ENCODE measurements at places on chromosomes 11 and 22. TPM values are rescaled to one million over a fixed set of nuclear protein-coding genes. Genes with fewer than 3 reads are reported as not detected.

GRCh38 chr11:36464720-36465119 lies 45.4 kb downstream of the TRAF6 start:
- no peak for DNase-seq
- H3K27me3 ChIP-seq, result no peaks in the 10 kb centered on the region
- H3K4me1 ChIP-seq, result peaks cover 20% of the 10 kb centered on the region
- H3K27ac ChIP-seq, result no peak overlapping the region
- peaks cover 10% of the 10 kb centered on the region for H3K36me3 ChIP-seq

- peaks cover 52% of the 10 kb centered on the region for H3K36me3 ChIP-seq
- H3K27ac ChIP-seq, result peak overlapping the region; percentile 29
- no peak for DNase-seq
- H3K27me3 ChIP-seq, result no peaks in the 10 kb centered on the region
These were observed 20.6 kb upstream of the RPS13 start for GRCh38 chr11:17098038-17098437.

- DNase-seq, result no peak
- H3K36me3 ChIP-seq, result no peaks in the 10 kb centered on the region
- H3K4me3 ChIP-seq, result no peak overlapping the region
- H3K4me1 ChIP-seq, result no peaks in the 10 kb centered on the region
- peak overlapping the region; percentile 41 for H3K27ac ChIP-seq
These were observed 279.7 kb downstream of the SWAP70 start for GRCh38 chr11:9943386-9944110.

GRCh38 chr22:45831394-45831793 lies 145.6 kb downstream of the WNT7B start:
- DNase-seq, result no peak
- H3K4me1 ChIP-seq, result peaks cover 2% of the 10 kb centered on the region
- no peaks in the 10 kb centered on the region for H3K36me3 ChIP-seq
- H3K27ac ChIP-seq, result no peak overlapping the region

- H3K27me3 ChIP-seq, result no peaks in the 10 kb centered on the region
- no peak overlapping the region for H3K4me3 ChIP-seq
- H3K36me3 ChIP-seq, result no peaks in the 10 kb centered on the region
- H3K4me1 ChIP-seq, result no peaks in the 10 kb centered on the region
- no peak for DNase-seq
These were observed 43.7 kb upstream of the APOA1 start for GRCh38 chr11:116881143-116881542.

GRCh38 chr11:116721988-116722387 lies 50.8 kb downstream of the BUD13 start:
- H3K36me3 ChIP-seq, result no peaks in the 10 kb centered on the region
- no peak for DNase-seq
- H3K27ac ChIP-seq, result no peak overlapping the region
- H3K4me1 ChIP-seq, result no peaks in the 10 kb centered on the region

- DNase-seq, result no peak
- H3K4me1 ChIP-seq, result no peaks in the 10 kb centered on the region
- no peaks in the 10 kb centered on the region for H3K27me3 ChIP-seq
- H3K36me3 ChIP-seq, result peaks cover 22% of the 10 kb centered on the region
These were observed 877 bp downstream of the ALG9 start for GRCh38 chr11:111870522-111870885.

DNA sequence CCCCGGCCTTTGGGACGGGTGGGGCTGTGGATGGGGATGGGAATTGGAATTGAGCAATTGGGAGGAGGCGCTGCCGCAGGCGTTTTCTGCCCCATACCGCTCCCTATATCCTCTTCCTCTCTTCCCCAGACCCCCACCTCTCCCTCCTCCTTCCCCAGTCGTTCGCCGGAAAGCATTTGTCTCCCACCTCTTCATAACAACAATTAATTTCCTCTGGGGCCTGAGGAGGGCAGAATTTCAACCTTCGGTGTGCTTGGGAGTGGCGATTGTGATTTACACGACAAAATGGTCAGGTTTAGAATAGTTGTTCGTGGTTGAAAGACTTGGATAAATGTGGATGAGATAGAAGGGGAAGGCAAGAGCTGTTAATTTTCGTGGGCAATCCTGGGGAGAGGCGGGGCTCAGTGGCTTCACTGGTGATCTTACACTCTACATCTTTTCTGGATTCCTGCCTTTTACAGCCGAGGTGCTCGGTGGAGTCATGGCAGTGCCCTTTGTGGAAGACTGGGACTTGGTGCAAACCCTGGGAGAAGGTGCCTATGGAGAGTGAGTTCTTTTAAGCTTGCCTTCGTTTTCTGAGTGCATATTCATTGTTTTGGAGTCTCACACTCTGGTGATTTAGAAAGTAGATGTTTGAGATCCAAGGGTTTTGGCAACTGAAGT lies 1.5 kb downstream of the CHEK1 start:
- H3K36me3 ChIP-seq, result no peaks in the 10 kb centered on the region
- H3K27ac ChIP-seq, result peak overlapping the region; percentile 94
- H3K4me1 ChIP-seq, result no peaks in the 10 kb centered on the region
- DNase-seq, result no peak
- H3K4me3 ChIP-seq, result peak overlapping the region; percentile 63

DNA sequence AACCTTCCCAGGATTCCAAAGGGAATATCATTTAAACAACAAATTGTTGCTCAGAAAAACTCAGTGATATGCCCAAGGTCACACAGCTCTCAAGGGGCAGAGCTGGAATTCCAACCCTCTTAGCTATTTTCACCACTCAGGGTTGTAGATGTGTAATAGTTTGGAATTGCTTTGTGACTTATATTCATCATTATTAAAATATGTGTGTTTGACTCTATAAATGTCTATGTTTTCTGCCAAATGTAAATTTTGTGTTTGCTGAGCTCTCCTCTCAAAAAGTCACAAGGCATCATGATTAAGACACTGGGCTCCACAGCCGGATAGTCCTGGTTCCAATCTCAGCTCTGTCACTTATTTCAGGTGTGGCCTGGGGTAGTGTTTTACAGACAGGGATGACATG lies 407.3 kb downstream of the TMEM135 start:
- H3K27me3 ChIP-seq, result no peaks in the 10 kb centered on the region
- DNase-seq, result no peak
- H3K27ac ChIP-seq, result no peak overlapping the region
- no peaks in the 10 kb centered on the region for H3K4me1 ChIP-seq
- H3K36me3 ChIP-seq, result no peaks in the 10 kb centered on the region
- H3K4me3 ChIP-seq, result no peak overlapping the region

- no peaks in the 10 kb centered on the region for H3K27me3 ChIP-seq
- no peak overlapping the region for H3K27ac ChIP-seq
- no peak for DNase-seq
- no peak overlapping the region for H3K4me3 ChIP-seq
- no peaks in the 10 kb centered on the region for H3K36me3 ChIP-seq
These were observed 8.8 kb upstream of the RPL3 start for GRCh38 chr22:39327995-39328754.

DNA sequence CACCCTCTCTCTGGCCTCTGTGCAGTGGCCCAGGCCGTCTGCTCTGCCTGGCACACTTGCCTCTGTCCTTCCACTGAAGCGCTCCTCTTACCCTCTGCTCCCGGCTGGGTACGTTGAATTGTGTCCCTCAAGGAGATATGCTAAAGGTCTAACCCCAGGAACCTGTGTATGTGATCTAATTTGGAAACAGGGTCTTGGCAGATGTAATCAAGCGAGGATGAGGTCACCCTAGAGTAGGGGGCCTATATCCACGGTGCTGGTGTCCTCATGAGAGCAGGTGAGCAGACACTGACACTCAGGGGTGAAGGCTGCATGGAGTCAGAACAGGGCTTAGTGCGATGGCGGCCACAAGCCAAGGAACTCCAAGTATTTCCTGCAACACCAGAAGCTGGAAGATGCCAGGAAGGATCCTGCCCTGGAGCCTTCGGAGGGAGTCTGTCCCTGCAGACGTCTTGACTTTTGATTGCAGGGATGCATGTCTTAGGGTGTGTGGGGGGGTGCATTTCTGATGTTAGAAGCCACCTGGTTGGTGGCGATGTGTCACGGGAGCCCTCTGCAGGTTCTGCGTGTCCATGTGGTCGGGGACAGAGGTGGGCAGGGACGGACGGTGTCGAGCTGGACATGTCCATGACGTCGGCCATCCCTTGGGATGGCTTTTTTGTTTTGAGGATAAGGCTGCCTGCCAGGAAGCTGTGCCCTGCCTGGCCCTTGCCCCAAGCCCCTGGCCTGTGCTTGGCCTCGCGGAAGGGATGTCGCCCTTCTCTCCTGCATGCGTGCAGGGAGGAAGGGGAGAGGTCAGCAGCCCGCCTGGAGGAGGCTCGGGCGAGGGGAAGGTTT lies 68.6 kb downstream of the LRP5 start:
- peaks cover 41% of the 10 kb centered on the region for H3K4me1 ChIP-seq
- H3K27me3 ChIP-seq, result no peaks in the 10 kb centered on the region
- no peaks in the 10 kb centered on the region for H3K36me3 ChIP-seq
- peak overlapping the region; percentile 84 for H3K27ac ChIP-seq

DNA sequence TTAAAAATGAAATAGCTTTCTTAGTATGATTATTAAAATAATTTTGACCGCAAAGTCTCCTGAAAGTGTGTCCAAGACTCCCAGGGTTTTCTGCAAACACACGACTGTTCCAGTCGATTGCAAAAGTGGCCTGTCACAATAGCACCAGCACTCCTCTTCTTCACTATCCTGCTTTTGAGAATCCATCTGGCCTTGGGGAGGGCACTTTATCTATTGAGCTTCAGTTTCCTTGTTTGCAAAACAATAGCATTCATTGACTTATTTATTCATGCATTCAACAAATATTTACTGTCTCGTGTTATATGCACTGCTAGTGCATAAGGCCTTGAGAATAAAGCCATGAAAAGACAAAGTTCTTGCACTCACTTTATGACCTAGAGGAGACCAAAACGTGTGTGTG lies 96.2 kb upstream of the NTM start:
- no peak overlapping the region for H3K4me3 ChIP-seq
- no peaks in the 10 kb centered on the region for H3K4me1 ChIP-seq
- no peak overlapping the region for H3K27ac ChIP-seq

DNA sequence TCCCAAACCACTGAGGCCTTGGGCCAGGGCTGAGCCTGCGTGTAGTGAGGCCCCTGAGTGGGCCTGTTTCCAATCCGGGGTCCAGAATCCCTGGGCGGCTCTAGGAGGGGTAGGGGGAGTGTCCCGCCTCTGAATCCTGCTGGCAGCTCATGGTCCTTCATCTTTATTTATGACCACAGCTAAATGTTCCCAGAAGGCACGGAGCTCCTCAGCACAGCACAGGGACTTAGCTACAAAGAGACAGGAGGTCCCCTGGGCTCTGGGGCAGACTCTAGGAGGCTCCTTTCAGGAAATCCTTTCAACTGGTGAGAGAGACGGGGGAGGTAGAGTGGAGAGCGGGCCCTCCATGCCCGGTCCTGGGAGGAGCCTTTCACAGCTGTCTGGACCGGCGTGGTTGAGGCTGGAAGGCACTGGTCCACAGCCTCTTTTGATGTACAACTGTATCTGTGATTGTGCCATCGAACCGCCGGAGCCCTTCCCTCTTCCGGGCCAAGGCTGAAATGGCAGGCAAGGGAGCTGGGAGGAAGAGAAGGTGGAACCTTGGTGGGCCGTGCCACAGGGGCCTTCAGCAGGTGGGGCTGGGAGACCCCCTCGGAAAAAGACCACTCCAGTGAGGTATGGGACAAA lies 46.8 kb downstream of the SCUBE1 start:
- no peaks in the 10 kb centered on the region for H3K4me1 ChIP-seq
- H3K4me3 ChIP-seq, result no peak overlapping the region
- H3K27me3 ChIP-seq, result no peaks in the 10 kb centered on the region
- H3K36me3 ChIP-seq, result no peaks in the 10 kb centered on the region
- DNase-seq, result no peak

GRCh38 chr11:8808226-8808585 lies 102.8 kb upstream of the AKIP1 start:
- H3K27ac ChIP-seq, result peak overlapping the region; percentile 90
- H3K4me3 ChIP-seq, result peak overlapping the region; percentile 58
- H3K4me1 ChIP-seq, result peaks cover 66% of the 10 kb centered on the region
- H3K36me3 ChIP-seq, result no peaks in the 10 kb centered on the region
- DNase-seq, result no peak

- H3K4me1 ChIP-seq, result peaks cover 4% of the 10 kb centered on the region
- peak overlapping the region; percentile 57 for H3K27ac ChIP-seq
- no peaks in the 10 kb centered on the region for H3K36me3 ChIP-seq
- no peak overlapping the region for H3K4me3 ChIP-seq
These were observed 21.8 kb upstream of the UPK3A start for GRCh38 chr22:45262931-45263462.

GRCh38 chr11:92249156-92249753 lies 24.6 kb downstream of the FAT3 start:
- no peak overlapping the region for H3K4me3 ChIP-seq

- H3K36me3 ChIP-seq, result no peaks in the 10 kb centered on the region
- H3K27me3 ChIP-seq, result no peaks in the 10 kb centered on the region
- H3K4me3 ChIP-seq, result no peak overlapping the region
- H3K27ac ChIP-seq, result no peak overlapping the region
- DNase-seq, result no peak
- peaks cover 12% of the 10 kb centered on the region for H3K4me1 ChIP-seq
These were observed 2.9 kb downstream of the YDJC start for GRCh38 chr22:21626735-21627469.

DNA sequence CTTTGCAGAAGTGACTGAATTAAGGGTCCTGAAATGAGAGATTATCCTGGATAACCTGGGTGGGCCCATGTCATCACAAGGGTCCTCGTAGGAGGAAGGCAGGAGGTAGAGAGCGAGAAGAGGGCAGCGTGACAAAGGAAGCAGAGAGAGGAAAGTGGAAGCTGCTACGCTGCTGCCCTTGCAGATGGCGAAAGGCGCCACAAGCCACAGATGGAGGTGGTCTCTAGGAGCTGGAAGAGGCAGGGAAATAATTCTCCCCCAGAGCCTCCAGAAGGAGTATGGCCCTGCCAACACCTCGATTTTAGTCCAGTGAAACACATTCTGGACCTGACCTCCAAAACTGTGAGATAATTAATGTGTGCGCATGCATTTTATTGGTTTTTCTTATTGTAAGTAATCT lies 13.4 kb downstream of the TMEM184B start:
- H3K36me3 ChIP-seq, result no peaks in the 10 kb centered on the region
- H3K27me3 ChIP-seq, result no peaks in the 10 kb centered on the region
- peaks cover 59% of the 10 kb centered on the region for H3K4me1 ChIP-seq
- no peak overlapping the region for H3K4me3 ChIP-seq
- H3K27ac ChIP-seq, result peak overlapping the region; percentile 88
- DNase-seq, result no peak

GRCh38 chr11:20771681-20772080 lies 102.3 kb downstream of the NELL1 start:
- H3K4me3 ChIP-seq, result no peak overlapping the region
- no peaks in the 10 kb centered on the region for H3K27me3 ChIP-seq
- DNase-seq, result no peak
- H3K4me1 ChIP-seq, result no peaks in the 10 kb centered on the region
- H3K36me3 ChIP-seq, result no peaks in the 10 kb centered on the region

The ACCSL gene
- total RNA-seq, result not detected

The OR51I2 gene
- total RNA-seq, result not detected

The UQCR10 gene
- total RNA-seq, result 139 TPM

The CDC42EP1 gene
- total RNA-seq, result 52.9 TPM

The CEND1 gene
- 1.2 TPM for total RNA-seq

The MPZL3 gene
- total RNA-seq, result 15.2 TPM

The TPP1 gene
- 64.0 TPM for total RNA-seq

The OR2AT4 gene
- not detected for total RNA-seq

The GGTLC3 gene
- not detected for total RNA-seq

The P4HA3 gene
- total RNA-seq, result 0.40 TPM

The ANKK1 gene
- not detected for total RNA-seq

Data from transverse colon (tissue), 4 donors.